ENCODE measurements at places on chromosomes 16 and 17. TPM values are rescaled to one million over a fixed set of nuclear protein-coding genes. Genes with fewer than 3 reads are reported as not detected.

DNA sequence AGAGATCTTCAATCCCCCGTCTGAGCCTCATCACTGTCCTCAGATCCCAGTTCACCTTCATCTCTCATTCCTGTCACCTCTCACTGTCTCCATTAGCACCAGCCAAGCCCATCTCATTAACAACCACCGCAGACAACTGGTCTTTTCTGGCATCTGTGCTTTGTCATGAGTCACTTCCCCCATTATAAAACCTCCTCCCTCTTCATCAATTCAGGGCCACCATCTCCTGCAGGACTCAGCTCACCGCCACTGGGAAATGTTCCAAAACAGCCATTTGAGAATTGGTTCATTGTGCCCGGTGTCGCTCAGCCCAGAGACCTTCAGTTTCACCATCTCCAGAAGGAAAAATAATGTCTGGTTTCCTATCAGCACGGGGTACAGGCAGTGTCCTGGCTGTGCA, 56.9 kb upstream of the TEKT3 start:
- H3K4me1 ChIP-seq = peaks cover 12% of the 10 kb centered on the region
- DNase-seq = no peak
- H3K27ac ChIP-seq = no peak overlapping the region
- H3K36me3 ChIP-seq = no peaks in the 10 kb centered on the region
- H3K27me3 ChIP-seq = no peaks in the 10 kb centered on the region

DNA sequence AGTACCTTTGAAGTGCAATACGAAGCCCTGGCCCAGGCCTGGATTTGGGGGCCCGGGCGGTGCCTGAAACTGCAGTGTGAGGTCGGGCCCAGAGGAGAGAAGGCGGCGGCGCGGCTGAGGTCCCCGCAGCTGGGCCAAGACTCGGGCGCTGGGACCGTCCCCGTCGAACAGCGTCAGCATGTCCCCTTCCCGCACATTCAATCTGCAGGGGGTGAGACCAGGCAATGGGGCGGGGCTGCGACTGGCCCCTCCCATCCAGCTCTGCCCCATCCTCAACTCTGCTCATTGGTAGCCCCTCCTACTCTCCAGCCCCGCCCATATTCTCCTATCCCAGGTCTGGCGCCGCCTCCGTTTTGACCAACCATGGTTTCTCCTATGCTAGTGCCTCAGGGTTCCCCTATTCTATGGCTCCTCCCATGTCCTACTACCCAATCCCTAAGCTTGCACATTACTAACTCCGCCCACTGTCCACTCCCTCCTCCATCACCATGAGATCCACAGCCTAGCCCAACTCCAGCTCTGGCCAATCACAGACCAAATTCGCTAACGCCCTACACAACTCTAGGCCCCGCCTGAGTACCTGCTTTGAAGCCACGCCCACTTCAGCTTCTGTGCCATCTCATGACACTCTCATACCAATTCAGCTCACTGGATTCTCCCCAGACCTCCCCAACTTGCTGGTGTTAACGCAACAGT, 14.4 kb upstream of the CDIPT start:
- no peak for DNase-seq
- H3K27me3 ChIP-seq = no peaks in the 10 kb centered on the region
- no peak overlapping the region for H3K4me3 ChIP-seq
- H3K4me1 ChIP-seq = no peaks in the 10 kb centered on the region
- no peaks in the 10 kb centered on the region for H3K36me3 ChIP-seq

DNA sequence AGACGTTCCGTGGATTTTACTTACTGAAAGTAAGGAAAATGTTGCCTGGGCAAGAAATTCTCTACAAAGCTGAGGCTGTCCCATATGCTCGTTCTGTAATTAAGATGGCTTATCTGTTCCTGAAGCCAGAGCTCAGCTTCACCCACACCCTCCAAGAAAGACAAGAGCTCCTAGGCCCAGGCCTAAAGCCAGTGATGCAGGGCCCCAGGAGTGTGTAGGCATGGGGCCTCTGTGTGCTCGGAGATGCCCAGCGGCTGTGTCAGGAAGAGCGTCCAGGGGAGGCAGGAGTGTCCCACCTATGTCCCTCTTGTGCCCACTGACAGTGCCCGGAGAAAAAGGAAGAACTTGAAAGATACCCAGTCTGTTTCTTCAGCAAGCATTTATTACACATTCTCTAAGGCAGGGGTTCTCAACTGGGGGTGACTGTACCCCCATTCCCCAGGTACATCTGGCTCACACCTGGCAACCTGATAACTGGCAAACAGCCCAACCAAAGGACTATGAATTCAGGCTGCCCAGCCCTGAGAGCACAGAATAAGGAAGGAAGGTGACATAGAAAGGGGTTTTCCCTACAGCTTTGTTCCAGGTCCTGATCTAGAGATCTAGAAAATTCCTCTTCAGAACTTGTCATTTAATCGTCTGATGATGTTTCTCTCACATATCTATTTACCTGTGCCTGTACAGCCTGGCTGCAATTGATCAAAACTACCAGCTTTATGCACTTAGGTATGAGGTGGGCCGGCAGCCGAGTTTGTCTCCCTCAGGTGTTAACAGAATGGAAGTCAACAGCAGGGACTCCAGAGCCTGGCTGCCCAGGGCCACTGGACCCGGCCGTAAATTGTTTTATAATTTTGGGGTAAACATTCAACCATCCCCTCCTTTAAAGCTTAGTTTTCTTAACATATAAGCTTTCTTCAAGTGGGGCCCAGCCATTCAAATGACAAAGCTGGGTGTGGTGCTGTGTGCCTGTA, 12.0 kb downstream of the SNN start:
- H3K27me3 ChIP-seq = no peaks in the 10 kb centered on the region
- no peaks in the 10 kb centered on the region for H3K36me3 ChIP-seq
- peak; percentile 12 for DNase-seq
- no peak overlapping the region for H3K4me3 ChIP-seq
- H3K27ac ChIP-seq = no peak overlapping the region
- no peaks in the 10 kb centered on the region for H3K4me1 ChIP-seq

Gene VWA3A
- 0.33 TPM for total RNA-seq

DNA sequence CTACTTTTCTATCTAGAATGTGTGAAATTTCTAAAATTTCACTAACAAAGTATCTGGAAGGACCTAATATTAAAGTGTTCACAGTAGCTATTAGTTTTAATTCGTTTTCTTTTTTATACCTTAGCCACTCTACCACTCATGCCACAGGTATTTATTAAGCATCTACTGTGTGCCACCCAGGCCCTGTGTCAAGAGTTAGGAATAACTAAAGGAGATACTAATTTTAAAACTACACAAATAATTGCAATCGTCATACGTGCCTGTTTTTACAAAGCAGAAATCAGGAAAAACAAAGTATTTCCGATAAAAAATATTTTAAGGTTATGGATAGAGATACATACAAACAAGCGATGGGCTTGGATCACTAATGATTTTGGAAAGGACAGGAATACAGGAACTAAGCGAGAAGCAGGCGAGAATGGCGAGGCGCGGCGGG, 483 bp upstream of the EEF2K start:
- no peak for DNase-seq
- no peaks in the 10 kb centered on the region for H3K27me3 ChIP-seq
- peak overlapping the region; percentile 51 for H3K27ac ChIP-seq
- H3K4me1 ChIP-seq = peaks cover 7% of the 10 kb centered on the region
- peak overlapping the region; percentile 93 for H3K4me3 ChIP-seq

DNA sequence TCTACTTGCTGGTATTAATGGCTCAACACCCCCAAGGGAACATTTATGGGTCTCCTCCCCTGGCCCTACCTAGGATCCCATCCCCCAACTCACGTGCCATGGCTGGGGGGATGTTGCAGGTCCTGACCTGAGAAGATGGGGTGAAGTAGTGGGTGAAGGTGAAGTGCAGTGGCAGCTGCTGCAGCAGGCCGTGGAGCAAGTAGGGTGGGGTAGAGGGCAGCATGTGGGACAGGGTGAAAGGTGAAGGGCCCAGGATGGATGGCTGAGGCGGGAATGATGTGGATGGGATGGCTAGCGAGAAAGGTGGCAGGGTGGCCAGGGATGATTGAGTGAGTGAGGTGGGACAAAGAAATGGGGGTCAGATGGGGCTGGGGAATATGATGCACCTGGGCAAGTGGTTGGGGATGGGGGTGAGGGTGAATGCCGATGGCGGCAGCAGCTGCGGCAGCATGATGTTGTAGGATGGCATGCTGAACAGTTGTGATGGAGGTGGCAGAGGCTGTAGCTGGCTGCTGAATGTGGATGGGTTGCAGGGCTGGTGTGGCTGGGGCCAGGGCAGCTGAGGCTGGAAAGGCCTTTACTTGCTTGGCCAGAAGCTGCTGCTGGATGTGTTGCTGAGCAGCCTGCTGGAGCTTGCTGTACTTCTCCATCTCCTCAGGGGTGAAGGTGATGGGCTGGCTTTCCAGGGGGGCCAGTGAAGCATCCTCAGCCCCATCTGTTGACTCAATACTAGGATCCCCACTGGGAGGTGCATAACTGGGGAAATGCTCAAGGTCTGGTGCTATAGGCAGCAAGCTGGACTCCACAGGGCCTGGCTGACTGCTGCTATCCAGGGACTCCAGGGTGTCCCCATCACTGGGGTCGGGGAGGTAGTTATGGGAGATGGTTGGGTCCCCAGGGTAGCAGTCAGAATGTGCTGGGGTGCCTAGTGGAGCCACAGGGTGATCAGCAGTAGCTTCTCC, 8.3 kb upstream of the ITGA2B start:
- H3K36me3 ChIP-seq = no peaks in the 10 kb centered on the region
- H3K27me3 ChIP-seq = no peaks in the 10 kb centered on the region
- no peak overlapping the region for H3K4me3 ChIP-seq
- no peak overlapping the region for H3K27ac ChIP-seq
- H3K4me1 ChIP-seq = no peaks in the 10 kb centered on the region

- no peaks in the 10 kb centered on the region for H3K27me3 ChIP-seq
- DNase-seq = no peak
- H3K36me3 ChIP-seq = no peaks in the 10 kb centered on the region
- no peak overlapping the region for H3K4me3 ChIP-seq
Measured at GRCh38 chr17:78537217-78537860, 39.9 kb downstream of the DNAH17 start.

- no peak overlapping the region for H3K4me3 ChIP-seq
- no peaks in the 10 kb centered on the region for H3K27me3 ChIP-seq
- H3K4me1 ChIP-seq = no peaks in the 10 kb centered on the region
- no peak for DNase-seq
Measured at GRCh38 chr16:86884390-86884650, 306.0 kb downstream of the FOXL1 start.

DNA sequence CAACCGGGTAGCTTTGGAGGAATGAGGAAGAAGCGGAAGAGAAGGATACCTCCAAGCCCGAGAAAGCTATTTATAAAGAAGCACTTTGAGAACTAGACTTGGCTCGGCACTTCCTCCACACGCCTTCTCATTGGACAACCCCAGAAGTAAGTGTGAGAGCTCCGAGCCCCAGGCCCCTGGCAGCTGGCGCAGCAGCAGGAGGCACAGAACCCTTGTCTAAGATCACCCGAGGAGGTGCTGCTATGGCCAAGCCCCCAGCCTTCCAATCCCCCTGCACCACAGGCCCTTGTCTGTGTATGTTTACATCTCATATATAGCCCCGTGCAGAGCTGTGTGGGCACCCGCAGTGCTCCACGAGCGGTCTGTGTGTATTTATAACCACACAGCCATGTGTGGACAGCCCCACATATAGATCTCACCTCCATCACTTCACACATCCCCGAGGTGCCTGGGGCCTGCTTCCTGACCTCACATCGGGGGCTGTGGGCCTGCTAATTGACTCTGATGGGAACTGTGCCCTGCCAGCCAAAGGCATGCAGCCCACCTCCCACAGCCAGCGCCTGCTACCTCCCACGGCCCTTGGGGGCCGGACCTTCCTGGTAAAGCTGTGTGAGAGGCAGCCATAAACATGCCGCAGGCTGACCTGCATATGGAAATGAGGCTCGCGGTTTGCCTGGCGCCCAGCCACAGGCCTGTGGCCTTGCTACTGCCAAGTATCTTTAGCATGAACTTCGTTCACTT, 96.1 kb downstream of the C17orf67 start:
- H3K4me3 ChIP-seq = no peak overlapping the region
- no peaks in the 10 kb centered on the region for H3K27me3 ChIP-seq
- no peaks in the 10 kb centered on the region for H3K36me3 ChIP-seq
- no peak overlapping the region for H3K27ac ChIP-seq

Gene ZNF205
- total RNA-seq = 13.7 TPM

DNA sequence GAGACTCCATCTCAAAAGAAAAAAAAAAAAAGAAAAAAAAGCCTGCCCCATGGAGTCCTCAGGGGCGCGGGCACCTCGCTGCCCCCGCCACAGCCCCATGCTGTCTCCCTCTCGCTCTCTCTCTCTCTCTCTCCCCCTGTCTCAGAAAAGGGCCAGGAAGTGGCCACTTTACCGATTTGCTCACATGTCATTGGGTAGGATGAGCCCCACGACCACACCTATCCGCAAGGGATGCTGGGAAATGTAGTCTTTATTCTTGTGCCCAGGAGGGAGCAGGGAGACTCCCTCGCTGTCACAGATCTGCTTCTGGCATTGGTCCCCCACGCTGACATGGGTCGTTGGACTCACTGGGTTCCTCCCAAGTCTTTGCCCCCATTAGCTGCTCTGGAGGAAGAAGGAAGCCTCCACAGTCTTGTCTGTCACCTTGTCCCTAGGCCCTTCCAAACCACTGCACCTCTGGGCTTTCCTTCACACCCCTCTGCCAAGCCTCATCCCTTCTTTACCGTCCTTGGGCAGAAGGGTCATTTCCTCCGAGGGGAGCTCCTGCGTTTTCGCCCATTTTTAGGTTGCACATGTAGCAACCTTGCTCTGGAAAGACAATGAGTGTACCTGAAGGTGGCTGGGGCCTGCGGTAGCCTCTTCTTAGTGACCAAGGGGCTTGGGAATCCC, 6.9 kb upstream of the GJD3 start:
- H3K27me3 ChIP-seq = no peaks in the 10 kb centered on the region
- no peak for DNase-seq
- H3K27ac ChIP-seq = no peak overlapping the region
- H3K36me3 ChIP-seq = no peaks in the 10 kb centered on the region
- H3K4me3 ChIP-seq = no peak overlapping the region

Gene TBC1D3H
- not detected for total RNA-seq

Gene AMFR
- total RNA-seq = 116 TPM

Gene PMFBP1
- total RNA-seq = 0.57 TPM

Gene NPIPA2
- total RNA-seq = 7.1 TPM

Gene AGRP
- total RNA-seq = not detected

- H3K4me1 ChIP-seq = peaks cover 6% of the 10 kb centered on the region
- peak overlapping the region; percentile 89 for H3K4me3 ChIP-seq
- H3K36me3 ChIP-seq = no peaks in the 10 kb centered on the region
- DNase-seq = no peak
- H3K27me3 ChIP-seq = no peaks in the 10 kb centered on the region
Measured at GRCh38 chr16:72092832-72093447, 480 bp downstream of the TXNL4B start.

- H3K4me3 ChIP-seq = no peak overlapping the region
- H3K36me3 ChIP-seq = no peaks in the 10 kb centered on the region
- H3K4me1 ChIP-seq = no peaks in the 10 kb centered on the region
- H3K27ac ChIP-seq = no peak overlapping the region
- DNase-seq = no peak
Measured at GRCh38 chr17:82577300-82577699, 57.8 kb downstream of the FOXK2 start.

GRCh38 chr16:31267332-31268032, 7.7 kb downstream of the ITGAM start:
- no peaks in the 10 kb centered on the region for H3K27me3 ChIP-seq
- no peaks in the 10 kb centered on the region for H3K36me3 ChIP-seq
- no peak overlapping the region for H3K27ac ChIP-seq
- no peak for DNase-seq
- no peak overlapping the region for H3K4me3 ChIP-seq

Measured in ovary (tissue), 10 donors.